ENCODE measurements at places on chromosomes 5 and 9.

- no peak for DNase-seq
Measured at GRCh38 chr5:175715627-175716522, 58.0 kb downstream of the HRH2 start.

- no peak for DNase-seq
Measured at GRCh38 chr5:10124287-10124686, 125.4 kb downstream of the ATPSCKMT start.

- no peak for DNase-seq
Measured at GRCh38 chr5:133993185-133993936, 11.4 kb downstream of the VDAC1 start.

GRCh38 chr9:114176624-114177291 is 21.4 kb downstream of the COL27A1 start:
- no peak for DNase-seq

GRCh38 chr9:79213417-79214125 is 358.2 kb upstream of the TLE4 start:
- DNase-seq: no peak

DNA sequence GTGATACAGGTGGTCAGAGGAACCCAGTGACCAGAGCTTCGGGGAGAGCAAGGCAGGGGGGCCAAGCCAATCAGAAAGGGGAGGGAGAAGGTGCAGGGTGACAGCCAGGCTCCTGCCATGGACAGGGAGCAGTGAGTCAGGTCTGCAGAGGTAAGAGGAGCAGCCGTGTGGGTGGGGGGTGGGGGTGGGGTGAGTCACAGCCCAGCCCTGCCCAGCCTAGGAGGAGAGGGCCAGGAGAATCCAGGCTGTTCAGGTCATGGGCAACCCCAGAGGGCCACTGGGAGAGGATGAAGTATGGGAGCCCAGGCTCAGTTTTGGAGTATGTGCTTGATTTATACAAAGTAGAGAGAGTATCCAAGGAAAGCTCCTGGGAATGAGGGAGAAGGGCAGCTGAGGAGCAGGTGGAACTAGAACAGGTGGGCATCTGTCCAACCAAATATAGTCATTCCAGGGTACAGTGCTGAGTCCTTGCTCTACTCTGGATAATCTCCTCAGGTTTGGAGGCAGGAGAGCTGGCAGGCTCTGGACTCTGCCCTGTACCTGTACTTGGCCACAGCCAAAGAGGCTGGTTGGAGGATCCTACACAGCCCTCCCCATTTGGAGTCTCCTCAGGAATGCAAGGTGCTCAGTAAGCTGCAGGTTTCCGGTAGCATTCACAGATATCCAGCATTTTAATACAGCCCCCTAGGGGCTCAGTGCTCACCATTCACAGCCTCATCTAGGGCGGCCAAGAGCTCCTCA is 1.6 kb downstream of the HBEGF start:
- peak; percentile 48 for DNase-seq

DNA sequence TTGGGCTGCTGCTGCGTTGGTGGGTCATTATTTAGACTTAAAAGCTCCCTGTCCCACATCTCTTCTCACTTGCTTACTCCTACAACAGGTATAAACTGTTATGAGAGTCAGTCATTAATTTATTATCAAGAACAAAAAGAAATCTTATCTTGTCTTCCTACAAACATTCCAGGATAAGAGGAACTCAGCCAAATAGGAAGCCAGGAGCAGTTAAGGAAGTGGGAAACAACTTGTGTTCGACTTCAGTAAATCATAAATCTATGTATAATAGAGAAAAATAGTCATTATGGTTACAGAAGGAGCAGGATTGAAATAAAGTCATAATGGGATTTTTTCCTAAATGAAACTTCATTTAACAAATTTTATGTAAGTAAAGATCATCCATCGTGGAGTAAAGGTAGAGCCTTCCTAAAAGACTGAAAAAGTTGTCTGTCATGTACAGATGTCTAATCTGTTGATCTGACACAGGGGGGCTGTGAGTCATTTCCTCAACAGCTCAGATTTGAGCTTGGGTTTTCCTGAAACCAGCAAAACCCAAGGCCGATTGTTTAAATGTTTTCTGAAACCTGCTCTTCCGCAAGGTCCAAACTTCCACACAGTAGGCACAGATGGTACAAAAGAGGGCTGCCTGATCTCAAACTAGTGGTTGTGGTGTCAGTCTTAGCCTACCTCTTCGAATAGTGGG is 25.3 kb upstream of the LRRTM2 start:
- peak; percentile 9 for DNase-seq

DNA sequence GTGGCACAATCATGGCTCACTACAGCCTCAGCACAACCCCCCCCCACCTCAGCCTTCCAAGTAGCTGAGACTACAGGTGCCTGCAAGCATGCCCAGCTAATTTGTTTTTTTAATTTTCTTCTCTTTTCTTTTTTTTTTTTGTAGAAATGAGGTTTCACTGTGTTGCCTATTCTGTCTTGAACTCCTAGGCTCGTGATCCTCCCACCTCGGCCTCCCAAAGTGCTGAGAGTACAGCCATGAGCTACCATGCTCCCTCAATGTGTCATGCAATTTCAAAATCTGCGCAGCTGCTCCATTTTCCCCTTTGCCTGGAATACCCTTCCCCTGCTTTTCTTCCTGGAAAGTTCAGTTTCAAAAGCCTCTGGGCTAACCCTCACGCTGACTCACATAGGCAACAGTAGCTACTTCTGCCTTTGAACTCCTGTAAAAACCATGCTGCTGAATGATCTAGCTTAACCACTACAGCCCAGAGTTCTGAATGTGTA is 71.0 kb upstream of the IL7R start:
- no peak for DNase-seq

DNA sequence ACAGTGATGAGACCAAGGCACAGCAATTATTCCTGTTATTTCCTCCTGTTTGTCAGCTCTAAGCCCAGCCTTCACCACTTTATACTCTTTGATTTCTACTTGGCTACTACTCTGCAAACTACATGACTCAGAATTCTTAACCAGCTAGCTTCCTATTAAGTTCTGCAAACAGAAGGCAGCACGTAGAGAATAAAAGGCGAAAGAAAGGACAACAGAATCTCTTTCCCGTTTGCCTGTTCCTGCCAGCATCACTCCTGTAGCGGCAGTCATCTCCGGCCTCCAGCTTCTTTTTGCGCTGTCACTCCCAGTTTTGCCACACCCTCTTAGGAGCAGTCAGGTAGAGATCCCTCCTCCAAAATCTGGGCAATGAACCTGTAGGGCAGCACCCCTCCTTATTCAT is 29.9 kb downstream of the DPYSL3 start:
- no peak for DNase-seq

GRCh38 chr5:160464466-160464797 is 42.8 kb downstream of the PTTG1 start:
- no peak for DNase-seq

GRCh38 chr9:137452006-137452760 is 7.0 kb downstream of the NSMF start:
- DNase-seq: no peak

DNA sequence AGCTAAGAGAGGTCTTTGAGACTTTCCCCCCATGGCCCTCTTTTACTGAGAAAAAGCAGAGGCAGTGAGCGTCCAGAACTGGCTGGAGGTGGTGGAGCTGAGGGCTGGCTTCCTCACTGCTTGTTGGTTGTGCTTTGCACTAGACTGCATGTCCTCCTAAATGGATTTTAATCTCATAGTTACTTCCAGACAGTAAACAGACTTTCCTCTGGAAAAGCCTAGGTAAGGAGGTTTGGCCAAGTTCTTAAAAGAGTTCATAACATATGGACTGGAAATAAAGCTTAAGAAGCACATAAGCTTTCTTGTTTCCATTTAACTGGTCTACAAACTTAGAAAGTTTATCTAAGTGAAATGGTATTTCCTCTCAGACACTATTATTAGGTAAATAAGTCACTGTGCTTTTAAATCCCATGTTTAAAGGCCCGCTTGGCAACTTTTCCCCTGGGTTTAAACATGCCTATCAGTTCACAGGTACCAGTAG is 2.0 kb downstream of the ASPN start:
- no peak for DNase-seq

DNA sequence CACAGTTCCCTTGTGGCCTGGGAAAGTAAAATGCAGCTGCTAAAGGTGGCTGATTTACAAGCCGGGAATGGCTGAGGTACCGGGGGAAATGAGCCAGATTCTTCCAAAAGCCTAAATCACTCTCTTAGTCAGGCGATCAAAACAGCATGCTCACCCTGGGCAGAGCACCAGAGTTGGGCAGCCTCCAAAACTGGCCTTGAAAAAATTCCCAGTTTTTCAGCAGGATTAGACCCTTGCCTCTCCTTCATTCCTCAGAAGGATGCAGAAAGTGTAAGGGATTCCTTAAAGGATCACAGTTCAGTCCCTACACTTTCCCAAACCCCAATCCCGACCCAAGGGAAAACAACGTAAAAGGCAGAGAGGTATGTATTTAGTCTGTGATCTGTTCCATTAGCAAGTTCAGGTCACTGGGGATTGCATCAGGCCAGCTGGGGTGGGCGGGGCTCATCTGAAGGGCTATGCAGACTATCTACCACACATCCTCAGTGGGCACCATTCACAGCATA is 16.9 kb downstream of the TMEM174 start:
- peak; percentile 42 for DNase-seq

DNA sequence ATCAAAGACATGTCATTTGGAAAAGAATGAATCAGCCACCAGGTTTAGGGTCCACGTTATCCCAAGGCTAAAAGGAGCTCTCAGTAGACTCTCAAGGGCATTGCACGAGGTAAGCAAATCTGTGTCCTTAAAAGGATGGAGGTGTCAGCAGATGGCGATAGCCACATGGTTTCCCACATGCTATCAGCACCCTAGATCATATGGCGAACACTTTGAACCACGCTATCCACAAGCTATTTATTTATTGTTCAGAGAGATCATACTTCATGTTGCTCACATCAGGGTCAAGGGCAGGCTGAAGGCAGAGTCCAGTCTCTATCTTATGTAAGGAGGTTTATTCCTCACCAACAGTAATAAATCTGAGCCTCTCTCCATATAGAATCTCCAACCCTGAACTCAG is 43.7 kb downstream of the CDH6 start:
- peak; percentile 5 for DNase-seq

DNA sequence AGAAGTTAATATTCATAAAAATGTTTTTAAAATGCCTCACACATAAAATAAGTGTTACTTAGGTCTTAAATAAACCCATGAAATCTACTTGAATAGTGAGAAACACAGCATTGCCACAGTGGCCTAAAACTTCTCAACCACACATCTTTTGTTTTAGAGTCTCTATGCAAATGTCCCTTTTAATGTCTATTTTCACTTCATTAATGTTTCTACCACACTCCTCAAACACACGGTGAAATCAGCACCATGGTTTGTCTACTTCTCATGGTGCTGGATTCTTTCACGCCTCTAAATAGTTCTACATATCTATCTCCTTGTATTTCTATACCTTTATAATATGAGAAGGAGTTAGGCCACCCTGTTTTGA is 111.2 kb downstream of the EDIL3 start:
- no peak for DNase-seq

DNA sequence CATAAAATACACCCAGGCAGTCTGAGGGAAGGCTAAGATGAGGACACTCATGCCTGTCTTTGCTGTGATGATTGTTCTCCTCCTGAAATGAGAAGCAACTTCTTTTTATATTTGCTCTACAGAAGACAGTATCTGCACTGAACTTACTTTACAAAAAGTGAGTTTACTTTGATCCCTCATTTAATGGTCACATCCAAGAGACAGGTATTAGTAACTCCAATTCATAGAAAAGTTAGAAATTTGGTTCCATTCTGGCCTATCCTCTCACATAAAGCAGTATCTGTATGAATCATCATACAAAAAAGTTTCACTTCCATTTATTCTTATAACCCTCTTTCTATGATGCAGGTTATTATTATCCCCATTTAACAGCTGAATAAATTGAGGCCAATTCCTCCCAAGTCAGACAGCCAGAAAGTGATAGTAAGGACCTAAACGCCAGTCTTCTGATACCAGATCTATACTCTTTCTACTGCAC is 15.2 kb downstream of the TSTD2 start:
- DNase-seq: no peak

DNA sequence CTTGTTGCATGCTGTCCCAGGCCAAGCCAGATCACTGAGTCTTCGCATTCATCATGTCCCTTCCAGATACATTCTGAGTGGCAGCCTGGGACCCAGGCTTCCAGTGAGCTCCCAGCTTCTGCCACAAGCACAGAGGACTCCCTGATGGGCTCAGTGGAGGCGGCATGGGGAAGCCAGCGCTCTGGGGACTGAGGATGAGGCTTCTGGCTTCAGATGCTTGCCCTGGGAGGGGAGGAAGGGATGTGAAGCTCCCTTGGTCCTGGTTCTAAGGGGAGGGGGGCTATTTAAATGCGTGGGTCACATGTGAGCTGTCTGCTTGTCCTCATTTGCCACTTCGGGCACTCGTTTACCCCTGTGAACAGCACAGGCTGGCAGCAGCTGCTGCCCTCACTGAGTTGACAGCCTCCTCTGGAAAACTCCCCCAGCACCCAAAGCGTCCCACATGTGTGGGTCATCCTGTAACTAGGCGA is 174.0 kb downstream of the NR3C1 start:
- no peak for DNase-seq
